ENCODE measurements at places on chromosomes 2 and 18.

DNA sequence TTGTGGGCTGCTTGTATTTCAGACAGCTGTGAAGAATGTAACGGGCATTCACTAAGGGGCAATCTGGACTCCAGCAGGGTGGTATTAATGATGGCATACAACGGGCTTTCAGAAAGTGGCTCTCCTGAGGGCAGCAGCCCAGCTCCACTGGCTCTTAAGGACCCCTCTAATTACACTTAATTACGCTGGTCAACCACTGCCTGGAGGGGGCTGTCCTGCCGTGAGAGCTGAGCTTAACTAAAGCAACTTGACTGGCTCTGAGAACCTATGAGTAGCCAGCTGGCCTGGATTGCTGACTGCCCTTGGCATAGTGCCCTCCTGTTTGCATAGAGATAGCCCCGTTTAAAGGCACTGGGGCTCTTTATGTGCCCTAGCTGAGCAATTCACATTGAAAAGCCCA, 3.8 kb downstream of the LIPG start:
- DNase-seq = no peak

DNA sequence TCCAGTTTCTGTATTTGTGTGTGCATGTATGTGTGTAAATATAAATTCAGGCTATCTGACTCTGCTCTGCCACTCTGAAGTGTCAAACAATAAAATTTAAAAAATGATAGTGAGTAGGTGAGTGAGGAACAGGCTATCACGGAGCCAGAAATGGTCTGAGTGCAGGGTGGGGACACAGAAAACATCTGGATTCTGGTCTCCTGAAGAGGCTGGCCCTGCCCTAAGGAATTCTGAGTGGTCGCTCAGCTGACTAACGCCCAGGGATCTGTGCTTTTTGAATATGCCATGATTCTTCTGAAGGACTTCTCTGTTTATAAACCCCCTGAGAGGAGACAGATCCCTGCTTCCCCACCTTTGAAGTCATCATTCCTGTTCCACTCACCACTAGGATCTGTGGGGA, 353.9 kb upstream of the GYPC start:
- DNase-seq = no peak

DNA sequence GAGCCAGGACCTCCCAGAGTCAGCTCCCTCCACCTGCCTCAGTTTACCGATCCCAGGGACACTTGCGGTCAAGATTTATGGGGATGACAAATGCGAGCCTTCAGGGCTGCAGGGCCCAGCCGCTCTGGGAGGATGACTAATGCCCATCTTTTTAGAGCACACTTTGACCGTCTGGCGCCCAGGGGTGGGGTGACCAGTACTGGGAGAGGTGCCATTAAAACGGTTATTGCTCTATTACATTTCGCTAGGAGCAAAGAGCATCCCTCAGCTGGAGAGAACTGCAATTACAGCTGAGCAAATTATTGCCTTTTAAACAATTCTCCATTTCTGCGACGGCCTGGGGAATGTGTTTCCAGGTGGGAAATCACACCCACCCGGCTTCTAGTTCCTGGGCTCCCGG, 42.6 kb upstream of the HPCAL1 start:
- DNase-seq = no peak

DNA sequence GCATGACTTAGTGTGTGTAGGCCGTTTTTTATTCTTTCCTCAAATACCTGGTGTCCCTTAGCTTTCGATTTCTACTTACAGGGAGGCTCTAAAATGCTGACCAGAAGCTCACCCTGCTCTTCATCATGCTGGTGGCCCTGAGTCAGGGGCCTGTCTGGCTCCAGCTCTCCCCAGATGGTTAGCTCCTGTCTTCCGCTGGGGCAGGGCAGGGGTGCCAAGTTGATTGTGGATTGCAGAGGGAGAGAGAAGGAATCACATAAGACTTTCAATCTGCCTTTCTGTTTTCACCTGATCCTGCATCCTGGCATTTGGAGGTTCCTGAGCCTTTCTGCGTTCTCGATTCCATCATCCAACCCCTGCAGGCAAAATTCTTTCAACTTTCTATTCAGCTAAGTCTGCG, 4.2 kb downstream of the CIB4 start:
- DNase-seq = no peak

GRCh38 chr2:153311432-153311831, 167.1 kb downstream of the RPRM start:
- no peak for DNase-seq

DNA sequence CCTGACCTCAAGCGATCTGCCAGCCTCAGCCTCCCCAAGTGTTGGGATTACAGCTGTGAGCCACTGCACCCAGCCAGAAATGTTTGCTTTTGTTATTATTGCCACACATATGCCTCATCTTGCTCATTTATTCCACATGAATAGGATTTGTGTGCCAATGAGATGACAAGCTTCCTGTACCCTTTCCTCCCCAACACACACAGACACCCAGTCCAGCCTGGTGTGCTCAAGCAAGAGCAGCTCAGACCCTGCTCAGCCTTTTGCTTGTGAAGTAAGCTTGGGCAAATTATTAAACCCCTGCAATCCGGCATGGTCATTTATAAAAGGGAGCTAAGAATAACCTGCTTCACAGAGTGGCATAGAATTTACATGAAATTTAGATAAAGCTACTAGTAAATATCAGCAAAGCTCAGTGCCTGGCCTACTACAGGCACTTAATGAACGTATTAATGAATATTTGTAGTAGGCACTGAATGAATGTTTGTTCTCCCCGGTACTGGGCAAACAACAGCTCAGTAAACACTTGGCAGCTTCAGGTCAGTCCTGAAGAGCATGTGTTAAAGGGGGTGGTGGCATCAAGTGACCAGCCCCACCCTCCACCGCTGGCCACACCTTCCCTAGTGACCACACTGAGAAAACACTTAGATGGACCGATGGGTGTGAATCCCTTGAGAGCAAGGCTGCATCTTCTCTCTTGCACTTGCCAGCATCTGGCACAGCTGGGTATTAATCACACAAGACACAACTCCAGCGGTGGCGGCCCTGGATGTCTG, 280.2 kb downstream of the SRBD1 start:
- DNase-seq = no peak

DNA sequence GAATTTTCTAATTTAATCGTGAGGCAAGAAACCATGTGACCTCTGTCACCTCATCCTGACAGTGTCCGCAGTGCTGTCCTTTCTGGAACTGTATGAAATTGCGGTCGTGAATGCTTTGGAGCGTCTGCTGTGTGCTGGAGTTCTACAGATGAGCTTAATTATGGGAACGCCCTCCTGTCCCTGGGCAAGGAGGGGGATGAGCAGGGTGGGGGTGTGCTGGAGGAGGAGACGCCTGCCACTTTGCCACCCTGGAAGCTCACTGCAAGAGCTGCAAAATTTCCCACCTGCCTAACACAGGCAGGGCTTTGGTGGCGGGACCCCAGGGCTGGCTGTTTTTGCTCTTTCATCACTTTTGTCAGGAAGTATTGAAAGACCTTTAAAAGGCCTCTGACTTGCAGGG, 6.5 kb downstream of the LPIN1 start:
- no peak for DNase-seq

DNA sequence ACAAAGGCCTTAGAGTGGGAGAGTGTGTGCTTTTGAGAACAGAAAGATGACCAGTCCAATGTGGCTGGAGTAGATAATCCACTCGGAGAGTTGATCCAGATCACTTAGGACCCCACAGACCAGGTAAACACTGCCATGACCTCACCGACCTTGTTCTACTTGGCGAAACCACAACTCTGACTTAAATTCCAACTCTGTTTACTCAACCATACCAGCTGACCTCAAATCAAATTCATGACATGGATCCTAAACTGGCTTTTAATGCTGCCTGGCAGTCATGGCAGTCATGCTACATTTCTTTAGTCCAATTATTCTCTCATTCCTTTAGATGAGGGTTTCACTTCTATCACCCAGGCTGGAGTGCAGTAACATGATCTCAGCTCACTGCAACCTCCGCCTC, 347.1 kb upstream of the FAM98A start:
- DNase-seq = no peak

- DNase-seq = no peak
Measured at GRCh38 chr2:85861650-85862049, 27.1 kb downstream of the ST3GAL5 start.

DNA sequence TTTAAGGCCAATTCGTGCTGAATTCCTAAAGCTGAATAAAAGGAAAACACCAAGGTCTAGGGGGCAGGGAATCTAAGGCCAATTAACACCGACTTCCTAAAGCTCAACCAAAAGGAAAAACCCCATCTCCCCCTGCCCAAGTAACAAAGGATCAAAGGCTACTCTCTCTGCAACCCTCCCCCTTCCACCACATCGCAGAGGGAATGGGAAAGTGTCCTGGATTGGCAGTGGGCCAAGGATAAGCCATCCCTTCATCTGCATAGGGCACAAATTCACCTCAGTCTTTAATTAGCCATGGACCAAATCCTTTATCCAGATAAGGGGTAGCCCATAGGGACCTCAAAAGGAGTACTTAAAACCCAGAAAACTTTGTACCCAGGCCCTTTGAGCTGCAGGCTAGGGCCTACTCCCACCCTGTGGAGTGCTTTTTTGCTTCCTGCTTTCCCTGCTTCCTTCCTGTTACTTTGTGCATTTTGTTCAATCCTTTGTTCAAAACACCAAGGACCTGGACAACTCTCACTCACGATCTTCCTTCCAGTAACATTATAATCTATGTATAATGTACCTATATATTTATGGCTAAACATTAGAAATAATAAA, 2119.8 kb upstream of the CELF4 start:
- DNase-seq = no peak

GRCh38 chr2:176130147-176130956, 847 bp downstream of the HOXD8 start:
- DNase-seq = no peak

GRCh38 chr2:33406622-33407021, 69.8 kb upstream of the RASGRP3 start:
- no peak for DNase-seq

DNA sequence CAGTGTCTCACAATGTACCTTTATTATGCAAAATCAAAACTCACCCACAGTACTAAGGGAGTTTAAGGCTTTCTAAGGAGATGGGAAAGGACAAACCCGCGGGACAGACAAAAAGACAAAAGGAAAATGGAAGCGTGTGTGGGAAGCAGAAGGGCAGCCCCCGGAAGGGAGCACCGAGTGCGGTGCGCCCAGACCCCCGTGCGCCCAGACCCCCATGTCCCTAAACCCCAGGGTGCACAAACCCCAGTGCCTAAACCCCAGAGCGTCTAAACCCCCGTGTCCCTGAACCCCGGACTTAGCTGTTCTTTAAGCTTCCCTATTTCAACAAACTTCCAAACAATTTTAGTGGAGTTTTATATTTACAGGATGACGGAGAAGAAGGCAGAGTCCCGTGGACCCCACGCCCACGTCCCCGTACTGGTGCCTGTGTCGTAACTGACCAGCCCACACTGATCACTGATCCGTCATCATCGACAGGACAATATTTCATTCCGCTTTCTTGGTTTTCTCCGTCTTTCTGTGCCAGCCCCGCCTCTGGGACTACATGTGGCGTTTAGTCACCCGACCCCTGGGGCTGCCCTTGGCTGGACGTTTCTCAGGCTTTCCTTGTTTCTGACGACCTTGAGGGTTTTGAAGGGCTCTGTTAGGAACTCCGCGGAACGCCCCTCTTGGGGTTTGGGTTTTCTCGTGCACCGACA, 76.9 kb downstream of the RTP5 start:
- no peak for DNase-seq

GRCh38 chr2:32680942-32681341, 53.1 kb downstream of the TTC27 start:
- DNase-seq = no peak

DNA sequence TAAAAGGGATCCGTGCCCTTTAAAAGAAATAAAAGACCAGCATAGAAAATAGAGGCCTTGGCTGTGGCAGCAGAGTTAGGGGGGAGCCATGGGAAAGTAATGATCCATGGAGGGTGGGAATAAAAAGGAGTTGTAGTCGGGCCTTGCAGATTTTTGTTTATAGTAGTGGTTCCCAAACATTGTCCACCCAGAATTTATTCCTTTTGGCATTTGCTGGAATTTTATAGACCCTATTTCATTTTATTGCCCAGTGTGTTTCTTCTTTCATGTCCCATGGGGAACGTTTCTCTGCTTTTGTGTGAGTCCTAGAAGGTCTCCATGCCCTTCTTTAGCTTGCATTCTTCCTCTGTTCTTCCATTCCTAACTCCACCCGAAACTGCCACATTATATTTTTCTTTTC, 222.2 kb downstream of the LTBP1 start:
- DNase-seq = no peak

- no peak for DNase-seq
Measured at GRCh38 chr2:54161660-54162424, 46.4 kb downstream of the ACYP2 start.

- DNase-seq = no peak
Measured at GRCh38 chr2:241207641-241208040, 19.2 kb downstream of the ANO7 start.

GRCh38 chr18:8040021-8040420, 472.9 kb downstream of the PTPRM start:
- no peak for DNase-seq

DNA sequence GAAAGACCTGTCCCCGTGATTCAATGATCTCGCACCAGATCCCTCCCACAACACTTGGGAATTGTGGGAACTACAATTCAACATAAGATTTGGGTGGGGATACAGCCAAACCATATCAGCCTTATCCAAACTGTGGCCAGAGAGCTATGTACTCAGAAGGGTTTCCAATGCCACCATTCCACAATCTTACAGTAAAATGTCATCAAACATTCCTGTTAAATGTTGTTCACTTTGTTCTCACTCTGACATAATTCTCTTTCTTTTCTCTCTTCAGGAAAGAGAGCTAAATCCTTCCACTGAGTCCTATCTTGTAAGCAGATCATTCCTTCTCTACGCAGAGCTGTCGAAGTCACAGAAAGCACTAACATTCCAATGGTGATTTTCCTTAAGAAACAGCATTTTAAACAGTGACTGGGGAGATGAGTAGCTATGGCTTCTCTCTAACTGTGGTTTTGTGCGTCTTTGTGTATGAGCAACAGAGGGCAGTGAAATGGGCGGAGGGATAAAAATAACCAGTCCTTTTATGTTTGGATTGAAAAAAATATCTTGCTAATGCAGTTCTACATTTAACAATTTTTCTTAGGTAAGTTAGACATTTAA, 684.7 kb downstream of the EPHA4 start:
- DNase-seq = no peak

DNA sequence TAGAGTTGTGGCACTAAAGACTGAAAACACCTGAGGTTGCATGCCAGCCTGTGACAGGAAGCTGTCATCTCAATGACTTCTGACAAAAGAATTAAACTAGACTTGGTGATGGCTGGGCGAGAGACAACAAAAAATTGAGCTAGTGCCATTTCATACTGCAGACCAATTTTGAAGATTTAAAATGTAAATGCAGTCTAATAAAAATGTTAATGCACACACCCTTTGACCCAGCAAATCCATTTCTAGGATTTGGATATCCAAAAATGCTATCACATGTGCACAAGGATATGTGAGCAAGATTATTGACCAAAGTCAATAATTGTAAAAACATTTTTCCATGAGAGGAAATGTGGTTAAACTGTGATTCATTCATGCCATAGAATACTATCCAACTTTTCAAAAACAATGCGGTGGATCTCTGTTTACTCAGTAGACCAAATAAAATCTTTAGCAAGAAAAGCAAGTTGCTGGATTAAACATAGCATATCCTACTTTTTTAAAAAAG, 5.6 kb downstream of the FBXO36 start:
- DNase-seq = no peak
